ENCODE measurements at places on chromosomes 6 and 20.

GRCh38 chr6:41356825-41357224 is 21.4 kb downstream of the NCR2 start:
- no peak for DNase-seq

DNA sequence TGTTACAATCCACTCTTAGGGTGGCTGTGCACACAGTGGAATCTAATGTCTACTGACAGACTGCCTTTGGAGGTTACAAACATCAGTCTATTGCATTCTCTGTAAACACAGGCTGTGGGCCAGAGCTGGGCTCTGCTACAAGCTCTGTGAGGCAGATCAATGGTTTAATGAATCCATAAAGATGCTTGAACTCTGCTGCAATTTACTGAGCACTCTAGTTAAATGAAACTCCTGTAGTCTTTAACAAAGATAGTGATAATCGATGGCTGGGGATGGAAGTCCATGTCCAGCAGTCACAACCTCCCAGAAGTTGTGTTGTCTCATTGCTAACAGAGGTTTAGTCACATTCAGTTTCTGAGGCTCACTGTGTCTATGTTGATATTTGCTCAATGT is 50.5 kb downstream of the SOBP start:
- DNase-seq, result no peak

DNA sequence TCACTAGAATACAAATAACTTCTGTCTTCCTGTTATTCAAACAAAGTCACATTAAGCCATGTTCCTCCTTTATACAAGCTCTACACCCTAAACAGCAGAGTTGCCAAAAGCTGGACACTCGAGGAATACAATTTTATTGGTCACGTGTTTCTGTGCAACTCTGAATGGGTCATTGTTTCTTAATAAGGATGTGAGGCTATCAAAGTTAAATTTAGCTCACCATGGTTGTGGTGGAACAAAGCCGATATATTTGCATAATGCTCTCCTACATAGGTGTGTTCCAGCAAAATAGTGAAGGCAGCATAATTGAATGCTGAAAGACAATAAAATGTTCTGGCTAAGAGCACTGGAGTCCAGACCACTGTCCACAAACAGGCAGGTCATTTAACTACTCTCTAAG is 36.9 kb upstream of the CD2AP start:
- no peak for DNase-seq

DNA sequence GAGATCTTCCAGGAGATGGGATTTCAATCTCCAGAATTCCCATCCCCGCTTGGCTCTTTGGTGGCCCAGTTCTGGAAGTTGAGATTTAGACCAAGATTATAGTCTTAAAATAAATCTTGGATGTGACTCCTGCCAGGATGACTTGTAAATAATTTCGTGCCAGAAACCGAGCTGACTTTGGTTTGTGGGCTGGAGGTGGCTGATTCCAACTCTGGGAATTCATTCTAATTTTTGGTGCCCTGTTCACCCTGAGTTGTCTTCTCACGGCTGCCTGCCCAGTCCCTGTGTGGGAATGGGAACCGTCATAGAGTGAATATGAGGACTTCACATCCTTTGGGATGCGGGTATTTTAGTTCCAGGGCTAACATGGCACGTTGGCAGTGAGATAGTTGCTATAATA is 64.8 kb downstream of the JARID2 start:
- DNase-seq, result no peak

DNA sequence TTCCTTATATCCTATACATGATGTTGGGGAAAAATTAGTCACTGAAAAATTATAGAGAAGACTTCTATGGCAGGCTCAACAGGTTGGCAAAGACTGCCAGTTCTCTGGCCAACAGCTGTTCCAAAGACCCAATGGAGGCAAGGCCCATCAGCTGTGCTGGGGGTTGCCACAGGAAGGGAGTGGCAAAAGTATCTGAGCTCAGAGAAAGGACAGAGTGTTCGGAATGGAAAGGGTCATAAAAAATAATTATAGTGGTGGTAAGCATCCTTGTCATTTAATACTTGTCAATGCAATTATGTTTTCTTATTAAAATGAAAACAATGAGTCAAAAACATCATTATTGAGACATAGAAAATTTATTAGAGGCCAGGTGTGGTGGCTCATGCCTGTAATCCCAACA is 36.1 kb downstream of the FASTKD5 start:
- DNase-seq, result no peak

DNA sequence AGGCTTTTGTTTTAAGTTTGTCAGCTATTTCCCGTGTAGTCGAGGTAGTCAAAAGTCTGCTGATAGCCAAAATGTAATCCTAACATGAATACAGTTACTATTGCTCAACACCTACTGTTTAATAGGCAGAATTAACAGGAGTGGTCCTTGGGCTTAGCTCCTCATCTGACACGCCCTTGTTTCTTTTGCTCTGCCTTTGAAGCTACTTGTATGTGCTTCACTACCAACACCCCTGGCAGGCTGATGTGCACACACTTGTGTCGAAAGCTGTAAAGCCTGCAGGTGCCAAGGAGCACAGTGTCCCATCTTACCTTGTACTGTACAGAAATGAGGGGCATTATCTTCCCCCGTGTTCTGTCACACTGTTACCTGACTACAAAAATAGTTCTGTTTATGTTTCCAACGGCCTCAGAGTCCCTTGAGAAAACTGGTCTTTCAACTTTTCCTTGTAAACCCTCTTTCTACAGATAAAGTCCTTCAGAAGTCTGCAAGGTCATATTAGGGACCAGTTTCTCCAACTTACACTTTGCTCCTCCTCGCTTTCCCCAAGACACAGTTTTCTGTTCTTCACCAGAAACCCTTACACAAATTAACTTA is 9.3 kb downstream of the SDHAF4 start:
- no peak for DNase-seq

DNA sequence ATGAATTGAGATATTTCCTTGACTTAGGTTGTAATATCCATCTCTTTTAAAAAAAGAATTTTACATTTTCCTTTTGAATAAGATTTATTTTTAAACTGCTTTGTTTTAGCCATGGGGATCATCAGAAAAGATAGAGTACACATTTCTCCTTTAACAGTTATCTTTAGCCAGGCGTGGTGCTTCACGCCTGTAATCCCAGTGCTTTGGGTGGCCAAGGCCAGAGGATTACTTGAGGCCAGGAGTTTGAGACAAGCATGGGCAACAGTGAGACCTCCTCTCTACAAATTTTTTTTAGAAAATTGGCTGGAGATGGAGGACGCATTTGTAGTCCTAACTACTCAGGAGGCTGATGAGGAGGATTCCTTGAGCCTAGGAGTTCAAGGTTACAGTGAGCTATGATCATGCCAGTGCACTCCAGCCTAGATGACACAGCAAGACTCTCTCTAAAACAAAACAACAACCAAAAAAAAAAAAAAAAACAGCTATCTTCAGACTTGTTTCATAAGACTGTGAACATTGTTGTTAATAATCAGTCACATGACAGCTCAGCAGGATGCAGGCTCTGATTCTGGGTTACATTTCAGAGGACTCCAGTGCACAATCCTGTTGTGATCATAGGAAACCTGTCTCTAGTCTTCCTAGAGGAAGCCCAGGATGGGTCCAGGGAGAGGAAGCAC is 2.0 kb upstream of the SLC17A3 start:
- DNase-seq, result no peak

DNA sequence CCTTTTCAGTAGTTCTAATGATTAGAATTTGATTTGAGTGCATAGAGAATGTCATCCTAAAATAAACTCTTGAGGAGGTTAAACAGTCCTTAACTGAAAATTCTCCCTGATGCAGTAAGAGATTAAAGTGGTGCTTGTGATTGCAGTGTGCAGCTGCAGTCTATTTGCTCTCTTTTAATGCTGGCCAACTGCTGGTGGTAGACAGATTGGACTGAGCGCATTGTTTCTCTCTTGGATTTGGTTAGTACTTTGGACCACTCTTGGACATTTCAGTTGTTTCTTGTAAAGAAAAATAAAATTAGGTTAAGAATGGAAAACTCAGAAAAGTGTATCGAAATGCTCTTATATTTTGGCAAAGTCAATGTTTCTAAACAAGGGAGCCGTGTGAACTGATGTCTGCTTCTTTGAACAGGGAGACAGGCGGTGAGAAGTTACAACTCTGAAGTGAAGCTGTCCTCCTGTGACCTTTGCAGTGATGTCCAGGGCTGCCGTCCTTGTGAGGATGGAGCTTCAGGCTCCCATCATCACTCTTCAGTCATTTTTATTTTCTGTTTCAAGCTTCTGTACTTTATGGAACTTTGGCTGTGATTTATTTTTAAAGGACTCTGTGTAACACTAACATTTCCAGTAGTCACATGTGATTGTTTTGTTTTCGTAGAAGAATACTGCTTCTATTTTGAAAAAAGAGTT is 127.2 kb downstream of the CD109 start:
- no peak for DNase-seq

DNA sequence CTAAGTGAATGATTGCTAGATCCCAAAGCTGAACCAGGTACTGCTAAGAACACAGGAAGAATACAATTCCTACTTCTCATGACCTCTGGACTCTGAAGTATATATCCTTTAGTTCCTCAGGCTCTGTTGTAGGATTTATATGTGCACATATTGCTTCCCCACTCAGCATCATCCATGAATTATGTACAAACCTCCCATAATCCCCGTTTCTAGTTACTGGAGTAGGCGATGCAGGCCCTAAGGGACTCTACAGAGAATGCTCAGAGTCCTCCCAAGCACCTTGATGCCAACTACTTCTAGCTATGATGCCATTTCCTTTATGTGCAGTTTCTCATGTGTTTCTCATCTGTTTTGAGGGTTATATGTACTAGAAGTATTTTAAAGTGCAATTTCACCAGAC is 154.9 kb upstream of the EPHA7 start:
- DNase-seq, result no peak

DNA sequence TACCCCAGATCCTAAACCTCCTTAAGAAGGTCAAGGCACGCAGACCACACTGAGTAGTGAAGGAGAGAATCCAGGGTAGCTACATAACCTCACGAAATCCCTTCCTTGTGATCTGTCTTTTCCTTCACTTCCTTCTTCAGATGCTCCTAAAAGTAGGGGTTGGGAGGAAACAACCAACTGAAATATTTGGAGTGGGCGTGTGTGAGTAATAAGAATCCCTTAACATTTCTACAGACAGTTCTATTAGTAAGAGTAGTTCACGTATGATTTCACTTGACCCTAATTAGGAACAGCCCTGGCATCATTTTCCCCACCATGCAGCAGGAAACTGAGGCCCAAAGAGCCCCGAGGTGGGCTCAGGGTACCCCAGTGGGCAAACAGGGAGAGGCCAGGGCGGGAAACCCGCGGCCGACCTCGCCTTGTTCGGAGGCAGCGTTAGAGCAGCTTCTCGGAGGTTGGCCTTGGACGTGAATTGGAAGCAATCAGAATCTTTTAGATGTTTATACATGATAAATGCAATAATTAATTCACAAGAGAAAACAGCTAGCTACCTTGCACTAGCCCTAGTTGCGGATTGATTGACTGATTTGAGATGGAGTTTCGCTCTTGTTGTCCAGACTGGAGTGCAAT is 859 bp upstream of the RAE1 start:
- no peak for DNase-seq

DNA sequence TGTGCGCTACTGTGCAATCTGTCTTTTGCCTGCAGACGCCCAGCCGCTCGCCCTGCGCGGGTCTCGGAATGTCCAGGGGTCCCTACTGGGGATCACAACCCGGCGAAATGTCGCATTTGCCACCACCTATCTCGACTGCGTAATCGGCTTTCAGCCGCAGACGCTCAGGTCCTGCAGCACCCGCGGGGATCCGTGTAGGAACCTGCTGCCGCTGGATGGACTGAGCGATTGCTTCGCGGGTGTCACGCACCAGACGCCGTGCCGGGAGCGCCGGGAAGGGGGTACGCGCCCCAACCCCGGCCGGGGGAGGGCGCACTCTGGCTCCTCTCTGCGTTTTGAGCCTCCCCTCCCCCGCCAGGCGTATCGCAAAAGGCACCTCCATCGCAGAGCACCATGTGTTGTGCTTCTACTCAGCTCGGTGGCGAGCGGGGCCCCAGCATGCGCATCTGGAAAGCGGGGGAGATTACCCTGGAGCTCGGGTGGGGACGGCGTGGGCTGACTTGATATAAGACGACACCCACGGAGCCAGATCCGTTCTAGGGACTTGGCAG is 747 bp upstream of the PTPRA start:
- DNase-seq, result no peak

GRCh38 chr20:31967830-31968249 is at the start of gene XKR7:
XKR7 (plus strand) TSS chr20:31968151; CDS start chr20:31968176, 25 bp downstream.
- no peak for DNase-seq

DNA sequence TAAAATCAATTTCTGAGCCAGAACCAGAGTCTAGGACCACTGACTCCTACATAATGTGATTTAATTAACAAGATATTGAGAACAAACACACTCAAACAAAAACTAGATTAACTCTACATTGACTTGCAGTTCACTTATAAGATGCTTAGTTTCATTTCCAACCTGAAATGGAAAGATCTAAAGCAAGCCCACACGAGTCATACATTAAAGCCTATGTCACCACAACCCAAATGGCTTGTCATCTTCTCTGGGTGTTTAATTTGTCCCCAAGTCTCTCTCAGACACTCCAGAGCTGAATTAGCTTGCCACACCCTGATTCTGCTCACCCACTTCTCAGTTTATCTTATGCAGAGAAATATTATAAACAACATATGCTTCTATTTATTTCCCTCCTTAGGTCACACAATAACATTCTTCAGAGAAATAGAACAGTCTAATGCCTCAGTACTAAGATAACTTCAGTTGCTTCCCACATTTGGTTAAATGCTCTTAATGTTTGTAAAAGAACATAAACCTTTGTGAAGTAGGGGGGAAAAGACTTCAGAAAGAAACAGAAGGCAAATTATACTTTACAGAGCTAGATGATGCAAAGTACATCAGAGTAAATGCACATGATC is 8.8 kb upstream of the FBXO30 start:
- no peak for DNase-seq

Measured in vagina (tissue), 2 donors.